ENCODE measurements at places on chromosomes 12 and 14. TPM values are rescaled to one million over a fixed set of nuclear protein-coding genes. Genes with fewer than 3 reads are reported as not detected.

Gene DNAH10
- 0.16 TPM for total RNA-seq

Gene DDX55
- 37.1 TPM for total RNA-seq

Gene OR10AD1
- total RNA-seq, result not detected

DNA sequence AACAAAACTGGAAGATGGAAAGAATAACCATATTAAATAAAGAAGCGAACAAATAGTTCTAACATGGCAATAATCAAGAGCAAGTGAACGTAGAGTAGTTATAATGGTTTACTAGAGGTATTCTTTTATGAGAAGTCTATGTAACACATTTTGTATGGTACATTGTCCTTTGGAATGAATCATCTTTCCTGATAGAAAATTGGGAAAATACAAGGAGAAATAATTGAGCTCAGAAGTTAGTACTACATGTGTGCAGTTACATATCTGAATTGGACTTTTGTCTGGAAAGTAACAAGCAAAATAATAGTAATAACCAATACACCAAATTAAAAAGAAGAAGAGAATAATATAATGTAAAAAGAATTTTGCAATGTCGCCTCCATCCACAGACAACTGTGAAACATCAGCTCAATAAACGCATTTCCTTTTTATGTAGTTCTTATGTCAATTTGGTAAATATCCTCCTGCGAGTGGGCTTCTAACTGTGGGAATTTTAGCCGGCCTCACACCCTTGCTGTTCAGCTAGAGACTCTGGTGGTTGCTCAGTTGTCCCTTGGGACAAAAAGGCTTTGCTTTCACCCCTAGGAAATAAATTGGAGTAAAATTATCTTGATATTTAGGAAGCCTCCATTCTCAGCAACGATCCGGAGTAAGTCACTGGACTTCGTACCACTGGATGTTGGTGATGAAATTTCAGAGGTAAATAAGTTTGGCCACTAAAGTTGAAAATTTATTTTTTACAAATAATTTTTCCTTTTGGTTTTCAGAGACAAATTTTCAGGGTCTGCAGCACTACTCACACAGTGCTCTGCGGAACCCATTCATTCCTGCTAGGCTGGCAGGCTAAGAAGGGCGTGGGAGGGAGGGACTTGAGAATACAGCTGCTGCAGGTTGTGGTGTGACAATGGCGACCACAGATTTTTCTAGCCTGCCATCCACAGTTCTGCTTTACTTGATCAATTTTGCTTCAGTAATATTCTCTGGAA, 1.1 kb upstream of the TUBA1A start:
- DNase-seq, result no peak

DNA sequence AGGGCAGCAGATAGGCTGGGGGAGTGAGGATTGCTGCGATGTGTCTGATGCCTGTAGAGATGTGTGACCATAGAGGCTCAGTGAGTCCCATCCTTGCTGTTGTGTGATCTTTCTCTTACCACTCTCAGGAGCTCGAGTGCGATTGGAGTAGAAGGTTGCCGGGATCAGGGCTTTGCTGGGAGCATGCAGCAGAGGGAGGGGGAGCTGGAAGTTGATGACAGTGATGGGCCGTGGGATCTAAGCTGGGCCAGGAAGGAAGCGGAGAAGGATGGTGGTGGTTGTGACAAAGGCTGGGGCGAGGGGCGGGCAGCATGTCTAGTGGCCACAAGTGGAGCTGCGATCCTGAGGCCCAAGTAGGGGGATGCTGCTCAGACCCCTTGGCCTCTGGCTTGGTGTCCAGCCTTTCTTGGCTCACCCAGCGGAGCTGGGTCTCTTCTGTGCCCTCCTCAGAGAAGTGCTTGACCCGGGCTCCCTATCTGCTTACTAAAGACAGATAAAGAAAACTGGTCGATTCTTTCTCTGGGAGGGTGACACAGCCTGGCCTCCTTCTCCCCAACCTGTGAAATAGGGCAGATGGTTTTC, 66.2 kb downstream of the PRMT8 start:
- DNase-seq, result no peak

DNA sequence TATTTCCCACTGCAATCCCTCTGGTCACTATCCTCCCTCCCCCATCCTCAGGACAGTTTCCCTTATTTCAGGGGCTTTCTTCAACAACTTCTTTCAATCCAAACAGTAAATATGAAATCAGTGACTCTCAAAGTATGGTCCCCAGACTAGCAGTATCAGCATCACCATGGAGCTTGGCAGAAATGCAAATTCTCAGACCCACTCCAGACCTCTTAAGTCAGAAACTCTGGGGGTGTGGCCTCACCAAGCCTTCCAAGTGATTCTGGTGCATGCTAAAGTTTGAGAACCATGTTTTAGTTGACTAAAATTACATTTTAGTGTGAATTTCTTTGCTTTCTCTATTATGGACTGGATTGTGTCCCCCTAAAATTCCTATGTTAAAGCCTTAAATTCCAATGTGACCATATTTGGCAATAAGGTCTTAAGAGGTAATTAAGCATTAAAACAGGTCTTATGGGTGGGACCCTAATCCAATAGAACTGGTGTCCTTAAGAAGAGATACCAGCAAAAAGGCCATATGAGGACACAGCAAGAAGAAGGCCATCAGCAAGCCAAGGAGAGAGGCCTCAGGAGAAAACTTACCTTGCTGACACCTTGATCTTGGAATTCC, 23.2 kb downstream of the ATP2B1 start:
- no peak for DNase-seq

GRCh38 chr12:29706311-29706710, 77.4 kb downstream of the TMTC1 start:
- DNase-seq, result no peak

DNA sequence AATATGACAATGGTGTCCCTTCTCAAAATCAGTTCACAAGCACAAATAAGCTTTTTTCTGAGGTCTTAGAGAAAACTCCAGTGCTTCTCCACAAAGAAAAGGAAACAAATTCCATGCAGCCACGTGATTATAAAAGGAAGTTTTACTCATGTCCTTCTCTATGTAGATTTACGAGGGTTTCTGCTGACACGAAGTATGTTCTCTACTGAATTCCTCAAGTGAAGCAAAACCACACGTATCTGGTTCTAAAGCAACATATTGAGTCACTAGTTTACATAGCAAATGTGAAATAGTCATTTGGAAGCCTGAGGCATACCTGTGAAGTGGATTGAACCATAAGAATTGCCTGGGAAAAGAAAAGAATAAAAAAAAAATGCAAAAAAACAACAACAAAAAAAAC, 31.9 kb downstream of the BMP4 start:
- DNase-seq, result no peak

DNA sequence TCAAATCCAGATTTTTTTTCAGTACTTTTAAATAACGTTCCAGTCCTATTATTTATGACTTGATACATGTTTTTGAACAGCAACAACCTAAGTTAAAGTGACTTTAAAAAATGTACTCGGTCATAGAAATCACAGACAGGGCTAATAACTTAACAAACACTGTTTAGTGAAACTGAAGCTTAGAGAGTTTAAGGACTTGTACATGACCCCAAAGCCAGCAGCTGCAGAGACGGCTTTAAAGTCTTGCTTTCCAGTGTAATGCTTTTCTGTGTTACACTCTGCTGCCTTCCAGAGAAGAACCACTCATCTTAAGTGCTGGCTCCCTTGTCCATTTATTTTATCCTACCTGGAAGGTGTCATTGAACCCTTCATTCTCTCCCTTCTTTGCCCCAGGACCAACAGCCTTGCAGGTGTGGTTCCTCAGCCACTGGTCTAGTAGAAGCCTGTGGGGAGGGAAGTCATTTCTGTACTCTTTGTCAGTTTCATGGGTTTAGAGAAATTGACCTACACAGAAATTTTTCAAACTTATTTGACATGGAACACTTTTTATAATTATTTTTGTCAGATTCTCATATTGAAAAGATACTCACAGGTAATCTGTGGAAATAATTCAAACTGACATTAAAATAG, 60.9 kb downstream of the NAV3 start:
- no peak for DNase-seq

- no peak for DNase-seq
These were observed 4.7 kb upstream of the KRT7 start for GRCh38 chr12:52228366-52228765.

- DNase-seq, result no peak
These were observed 30.9 kb downstream of the TBC1D15 start for GRCh38 chr12:71870416-71870815.

DNA sequence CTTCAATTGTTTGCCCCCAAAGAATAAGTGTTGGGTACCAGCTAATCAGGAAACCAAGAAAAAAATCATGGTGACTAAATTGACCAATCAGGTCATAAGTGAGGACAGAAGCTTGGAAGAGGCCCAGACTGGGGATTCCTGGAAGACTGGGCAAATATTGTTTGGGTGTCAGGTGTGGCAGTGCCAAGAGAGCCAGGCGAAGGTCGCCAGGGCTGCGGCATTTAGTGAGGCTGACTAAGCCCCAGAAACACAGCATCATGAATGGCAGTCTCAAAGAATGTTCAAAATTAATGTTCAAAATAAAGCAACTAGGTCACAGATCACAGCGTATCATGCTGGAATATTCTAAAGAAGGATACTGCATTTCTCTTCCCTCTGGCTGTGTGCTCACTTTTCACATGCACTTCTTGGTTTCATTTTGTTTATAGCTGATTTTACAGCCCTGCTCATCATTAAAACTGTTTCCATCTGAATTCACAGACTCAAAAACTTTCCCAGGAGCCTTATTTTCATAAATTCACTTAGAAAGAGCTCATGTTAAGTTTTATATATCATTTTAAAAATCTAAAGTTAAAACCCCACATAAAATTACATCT, 85.3 kb upstream of the OVCH1 start:
- DNase-seq, result no peak

GRCh38 chr12:1688086-1688710, 2.7 kb upstream of the ADIPOR2 start:
- DNase-seq, result no peak

- no peak for DNase-seq
These were observed 374.4 kb downstream of the DPF3 start for GRCh38 chr14:72519543-72519942.

- no peak for DNase-seq
These were observed 630.9 kb downstream of the DIO2 start for GRCh38 chr14:79580414-79580813.

DNA sequence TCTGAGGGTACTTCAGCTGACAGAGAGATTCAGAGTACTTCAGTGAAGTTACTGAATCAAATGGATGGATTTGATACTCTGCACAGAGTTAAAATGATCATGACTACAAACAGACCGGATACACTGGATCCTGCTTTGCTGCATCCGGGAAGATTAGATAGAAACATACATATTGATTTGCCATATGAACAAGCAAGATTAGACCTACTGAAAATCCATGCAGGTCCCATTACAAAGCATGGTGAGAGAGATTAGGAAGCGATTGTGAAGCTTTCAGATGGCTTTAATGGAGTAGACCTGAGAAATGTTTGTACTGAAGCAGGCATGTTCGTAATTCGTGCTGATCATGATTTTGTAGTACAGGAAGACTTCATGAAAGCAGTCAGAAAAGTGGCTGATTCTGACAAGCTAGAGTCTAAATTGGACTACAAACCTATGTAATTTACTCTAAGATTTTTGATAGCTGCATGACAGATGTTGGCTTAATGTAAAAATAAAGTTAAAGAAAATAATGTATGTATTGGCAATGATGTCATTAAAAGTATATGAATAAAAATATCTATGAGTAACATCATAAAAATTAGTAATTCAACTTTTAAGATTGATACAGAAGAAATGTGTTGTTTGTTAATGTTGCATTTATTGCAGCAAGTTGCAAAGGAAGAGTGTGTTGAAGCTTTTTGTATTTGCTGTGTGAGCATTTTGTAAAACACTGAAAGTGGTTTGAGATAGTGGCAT, 136.1 kb upstream of the RAP1B start:
- no peak for DNase-seq

Measured in CD4-positive, alpha-beta T cell (primary cell).